NCI-H510A (cell line): ENCODE measurements at places on chromosomes 4 and X.

DNA sequence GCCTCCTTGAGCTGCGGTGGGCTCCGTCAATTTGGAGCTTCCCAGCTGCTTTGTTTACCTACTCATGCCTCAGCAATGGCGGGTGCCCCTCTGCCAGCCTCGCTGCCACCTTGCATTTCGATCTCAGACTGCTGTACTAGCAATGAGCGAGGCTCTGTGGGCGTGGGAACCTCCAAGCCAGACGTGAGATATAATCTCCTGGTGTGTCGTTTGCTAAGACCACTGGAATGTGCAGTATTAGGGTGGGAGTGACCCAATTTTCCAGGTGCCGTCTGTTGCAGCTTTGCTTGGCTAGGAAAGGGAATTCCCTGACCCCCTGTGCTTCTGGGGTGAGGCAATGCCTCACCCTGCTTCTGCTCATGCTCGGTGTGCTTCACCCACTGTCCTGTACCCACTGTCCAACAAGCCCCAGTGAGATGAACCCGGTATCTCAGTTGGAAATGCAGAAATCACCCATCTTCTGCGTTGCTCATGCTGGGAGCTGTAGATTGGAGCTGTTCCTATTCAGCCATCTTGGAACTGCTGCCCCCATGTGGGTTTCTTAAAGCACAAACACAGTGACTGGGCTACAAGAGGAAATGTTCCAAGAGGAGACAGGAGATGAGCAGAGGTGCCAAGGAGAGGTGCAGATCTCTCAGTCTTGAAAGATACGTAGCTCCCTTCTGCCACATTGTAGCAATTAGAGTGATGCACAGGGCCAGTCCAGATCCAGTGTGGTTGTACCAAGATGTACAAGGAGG lies 193.0 kb upstream of the IGFBP7 start:
- DNase-seq, result no peak

GRCh38 chr4:71683309-71683708 lies 100.6 kb downstream of the GC start:
- no peak for DNase-seq

DNA sequence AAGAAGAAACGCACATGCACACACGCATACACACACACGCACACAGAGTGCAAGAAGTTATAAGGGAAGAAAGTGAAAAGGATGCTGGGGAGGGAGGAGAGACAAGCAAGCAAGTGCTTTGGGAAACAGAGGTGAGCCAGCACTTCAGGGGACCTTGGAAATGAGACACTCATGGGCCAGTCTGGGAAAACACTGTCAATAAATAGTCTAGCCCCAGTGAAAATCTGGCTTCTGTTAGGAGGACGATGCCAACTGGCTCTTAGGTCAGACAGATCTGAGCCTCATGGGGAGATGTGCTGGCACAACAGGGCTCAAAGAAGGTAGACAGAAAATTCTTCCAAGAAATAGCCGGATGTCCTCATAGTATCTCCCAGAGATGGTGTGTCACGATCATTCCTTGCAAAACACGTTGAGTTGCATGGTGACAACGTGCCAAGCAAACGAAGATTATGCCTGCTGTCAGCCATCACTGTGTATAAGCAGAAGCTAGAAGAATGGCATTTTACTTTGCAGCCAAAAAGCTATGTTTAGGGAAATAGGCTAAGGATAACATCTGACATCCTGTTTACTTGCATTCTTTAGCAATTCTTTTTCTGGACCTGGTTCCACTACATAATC lies 557 bp upstream of the ARHGEF6 start:
- DNase-seq, result no peak

DNA sequence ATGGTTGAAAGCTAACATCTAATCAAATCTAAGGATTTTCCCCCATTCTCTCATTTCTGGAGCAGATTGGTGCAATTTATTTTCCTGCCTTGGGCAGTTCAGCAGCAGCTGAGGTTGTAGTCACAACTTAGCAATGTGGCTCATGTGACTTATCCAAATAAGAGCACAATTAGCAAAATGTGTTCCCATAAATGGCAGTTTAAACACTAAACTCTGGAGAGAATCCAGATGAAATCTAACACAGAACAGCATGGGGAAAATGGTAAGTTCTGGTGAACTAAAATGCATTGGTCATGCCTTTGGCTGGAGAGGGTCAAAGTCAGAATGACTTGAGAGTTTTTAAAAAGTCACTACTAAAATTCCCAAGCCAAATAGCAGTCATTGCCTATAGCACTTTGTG lies 422.6 kb upstream of the DIPK2B start:
- no peak for DNase-seq

GRCh38 chr4:74415602-74416300 lies 29.2 kb upstream of the AREG start:
- DNase-seq, result no peak

DNA sequence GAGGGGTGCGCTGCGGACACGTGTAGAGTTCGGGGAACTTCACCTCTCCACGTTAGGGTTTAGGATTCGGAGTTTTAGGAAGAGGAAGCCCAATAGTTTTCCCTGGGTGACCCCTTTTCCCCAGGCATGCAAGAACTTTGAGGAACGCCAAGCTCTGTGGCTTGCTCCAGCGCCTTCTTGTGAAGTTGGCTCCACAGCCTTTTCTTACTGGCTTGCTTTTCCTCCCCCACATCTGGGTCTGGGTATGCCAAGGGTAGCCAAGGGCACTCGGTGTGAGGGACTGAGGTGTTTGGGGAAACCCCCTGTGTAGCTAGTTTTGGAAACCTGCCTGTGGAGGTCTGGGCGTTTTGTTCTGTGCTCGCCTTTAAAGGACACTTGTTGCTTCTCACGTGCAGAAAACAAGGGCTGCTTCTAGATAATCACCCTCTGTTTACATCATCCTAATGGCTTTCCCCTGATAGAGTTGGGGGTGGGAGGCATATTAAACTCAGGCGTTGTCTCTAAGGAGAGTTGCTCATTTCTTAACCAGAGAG lies 746 bp downstream of the EDNRA start:
- DNase-seq, result no peak
